ENCODE measurements at places on chromosomes 2 and 18.

GRCh38 chr2:197042739-197043196 lies 116.3 kb upstream of the PGAP1 start:
- DNase-seq = no peak

GRCh38 chr2:230423851-230424458 lies 8.0 kb downstream of the SP100 start:
- no peak for DNase-seq

DNA sequence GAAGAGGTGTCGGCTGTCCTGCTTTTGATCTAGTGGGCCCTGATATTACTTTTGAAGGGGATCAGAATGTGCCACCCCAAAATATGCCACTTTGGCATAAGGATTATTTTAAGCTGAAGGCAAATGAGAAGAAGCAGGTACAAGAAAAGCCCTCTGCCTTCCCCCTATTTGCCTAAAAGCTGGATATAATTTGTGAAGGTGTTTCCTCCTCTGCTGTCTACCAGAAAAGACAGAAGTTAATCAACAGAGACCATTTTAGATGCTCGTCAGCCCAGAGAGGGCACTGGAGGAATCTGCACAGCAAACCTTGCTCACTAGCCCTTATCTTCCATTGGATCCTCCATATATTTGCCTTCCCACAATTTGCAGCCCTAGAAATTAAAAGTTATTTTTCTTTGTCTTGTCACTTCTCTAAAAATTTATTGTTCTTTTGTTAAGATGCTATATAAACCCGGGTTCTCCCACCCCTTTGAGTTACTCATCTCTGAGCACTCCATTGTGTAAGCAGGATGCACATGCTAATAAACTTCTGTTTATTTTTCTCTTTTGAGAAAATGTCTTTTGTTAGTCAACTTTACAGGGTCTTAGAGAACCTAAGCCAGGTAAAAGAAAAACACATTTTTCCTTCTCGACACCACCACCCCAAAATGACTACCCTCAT lies 163.2 kb upstream of the SLC1A4 start:
- no peak for DNase-seq

DNA sequence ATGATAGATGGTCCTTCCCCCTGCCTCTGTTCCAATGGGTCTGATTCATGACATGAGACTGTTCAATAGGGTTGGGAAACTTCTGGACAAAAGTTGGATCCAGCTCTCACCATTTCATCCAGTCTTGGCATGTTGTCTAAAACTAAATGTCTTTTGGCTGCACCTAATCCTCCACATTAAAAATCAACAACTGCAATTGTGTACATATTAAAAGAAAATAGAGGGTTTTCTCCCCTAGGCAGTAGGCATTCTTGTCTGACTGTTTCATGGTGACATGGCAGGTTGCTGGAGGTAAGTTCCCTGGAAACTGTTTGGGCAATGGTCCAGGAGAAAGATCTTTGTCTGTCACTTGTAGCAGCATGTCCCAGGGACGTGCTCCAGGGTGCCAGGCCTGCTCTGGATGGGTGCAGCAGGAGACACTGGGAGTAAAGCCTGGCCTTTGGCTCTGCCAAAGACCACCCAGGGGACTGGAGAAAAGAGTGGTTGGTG lies 135.8 kb downstream of the TCF4 start:
- DNase-seq = no peak

DNA sequence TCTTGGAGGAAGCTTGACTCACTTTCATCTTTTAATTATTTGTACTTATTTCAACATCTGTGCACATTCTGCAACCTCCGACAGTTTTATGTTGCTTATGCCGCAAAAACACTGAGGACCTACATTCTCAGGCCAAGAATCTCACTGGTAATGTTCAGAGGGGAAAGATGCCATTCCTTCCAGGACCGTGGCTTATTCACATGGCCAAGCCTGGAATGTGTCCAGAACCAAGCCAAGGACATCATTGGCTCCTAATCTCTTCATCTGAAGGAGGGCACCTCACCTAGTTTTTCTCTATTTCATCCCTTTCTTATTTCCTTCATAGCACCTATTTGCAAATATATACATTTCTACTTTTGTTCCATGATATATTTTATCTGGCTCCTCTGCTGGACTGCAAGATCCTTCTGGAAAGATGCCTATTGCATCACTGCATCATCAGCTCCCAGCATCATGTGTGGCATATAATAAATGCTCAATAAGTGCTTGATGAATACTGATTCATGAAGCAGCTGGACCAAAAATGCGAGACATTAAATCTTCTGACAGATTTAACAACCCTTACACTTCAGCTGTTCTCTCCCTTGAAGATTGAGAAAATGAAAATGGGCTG lies 377.1 kb downstream of the TNS1 start:
- no peak for DNase-seq

GRCh38 chr2:142306131-142306530 lies 175.3 kb upstream of the LRP1B start:
- no peak for DNase-seq

GRCh38 chr2:64422466-64422865 lies 31.5 kb upstream of the LGALSL start:
- no peak for DNase-seq

DNA sequence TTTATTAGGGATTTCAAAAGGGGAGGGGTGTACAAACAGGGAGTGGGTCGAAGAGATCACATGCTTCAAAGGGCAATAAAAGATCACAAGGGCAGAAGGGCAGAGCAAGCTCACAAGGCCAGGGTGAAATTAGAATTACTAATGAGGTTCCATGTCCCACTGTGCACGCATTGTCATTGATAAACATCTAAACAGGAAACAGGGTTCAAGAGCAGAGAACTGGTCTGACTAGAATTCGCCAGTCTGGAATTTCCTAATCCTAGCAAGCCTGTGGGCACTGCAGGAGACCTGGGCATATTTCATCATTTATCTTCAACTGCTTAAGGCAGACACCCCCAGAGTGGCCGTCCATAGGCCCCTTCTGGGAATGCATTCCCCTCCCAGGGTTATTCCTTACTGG lies 408.2 kb downstream of the ZNF804A start:
- DNase-seq = no peak

GRCh38 chr2:51791496-51791895 lies 759.6 kb upstream of the NRXN1 start:
- no peak for DNase-seq

- no peak for DNase-seq
These were observed 64.0 kb downstream of the CCNT2 start for GRCh38 chr2:134982603-134983002.

DNA sequence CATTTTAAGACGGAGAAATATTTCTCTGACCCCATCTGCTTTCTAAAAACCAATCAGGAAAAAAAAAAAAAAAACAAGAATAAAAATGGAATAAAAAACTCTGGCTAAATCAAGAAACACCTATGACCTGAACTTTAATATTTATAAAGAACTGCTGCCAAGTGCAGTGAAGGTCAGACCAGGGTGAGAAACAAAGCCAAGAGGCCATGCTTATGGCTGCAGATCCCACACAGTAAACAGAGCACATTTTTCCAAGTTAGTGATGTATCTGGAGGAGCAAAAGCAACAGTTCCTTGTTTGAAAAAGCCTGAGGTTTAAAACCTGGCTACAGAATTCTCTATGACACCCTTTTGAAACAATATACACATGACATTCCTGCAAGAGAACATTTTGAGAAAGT lies 242.3 kb downstream of the SRBD1 start:
- no peak for DNase-seq

DNA sequence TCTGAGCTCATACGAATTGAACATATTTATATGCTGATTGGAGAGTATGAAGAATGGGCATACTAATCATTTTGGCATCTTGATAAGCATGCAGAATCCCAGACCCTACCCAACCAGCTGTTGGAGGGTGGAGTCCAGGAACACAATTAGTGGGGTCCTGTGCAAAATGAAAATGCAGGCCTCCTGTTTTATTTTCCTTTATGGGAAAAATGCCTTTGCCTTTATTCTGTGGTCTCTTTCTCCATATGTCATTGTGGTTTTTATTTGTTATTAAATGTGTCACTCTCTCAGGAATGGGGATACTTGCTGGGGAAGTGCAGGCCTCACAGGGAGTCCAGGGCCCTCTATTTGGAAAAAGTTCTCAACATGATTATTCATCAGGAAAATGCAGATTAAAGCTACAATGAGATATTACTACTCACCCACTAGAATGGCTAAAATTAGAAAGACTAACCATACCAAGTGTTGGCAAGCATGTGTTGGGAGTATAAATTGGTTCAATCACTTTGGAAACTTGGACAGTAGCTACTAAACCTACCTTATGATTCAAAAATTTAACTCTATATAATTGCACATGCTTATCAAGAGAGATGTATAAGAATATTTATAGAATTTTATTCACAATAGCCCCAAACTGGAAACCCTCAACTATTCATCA lies 223.1 kb upstream of the FBXO11 start:
- no peak for DNase-seq

DNA sequence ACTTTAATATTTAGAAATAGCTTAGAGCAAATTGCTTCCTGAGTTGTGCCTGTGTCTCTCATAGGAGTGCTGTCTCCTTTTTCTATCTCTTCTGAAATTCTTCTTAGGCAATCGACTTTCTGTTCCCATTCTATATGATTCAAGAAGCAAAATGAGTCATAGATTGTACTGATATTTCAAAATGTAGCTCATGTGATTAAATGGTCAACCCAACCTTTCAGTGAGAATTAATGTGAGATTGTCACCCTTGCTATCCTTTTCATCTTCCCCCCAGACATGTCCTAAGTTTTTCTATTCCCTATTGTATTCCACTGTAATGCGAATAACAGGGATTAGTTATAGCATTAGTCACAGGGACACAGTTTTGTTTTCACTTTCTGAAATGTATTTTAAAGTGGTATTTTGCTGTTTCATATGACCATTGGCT lies 413.6 kb downstream of the THSD7B start:
- DNase-seq = peak; percentile 63

DNA sequence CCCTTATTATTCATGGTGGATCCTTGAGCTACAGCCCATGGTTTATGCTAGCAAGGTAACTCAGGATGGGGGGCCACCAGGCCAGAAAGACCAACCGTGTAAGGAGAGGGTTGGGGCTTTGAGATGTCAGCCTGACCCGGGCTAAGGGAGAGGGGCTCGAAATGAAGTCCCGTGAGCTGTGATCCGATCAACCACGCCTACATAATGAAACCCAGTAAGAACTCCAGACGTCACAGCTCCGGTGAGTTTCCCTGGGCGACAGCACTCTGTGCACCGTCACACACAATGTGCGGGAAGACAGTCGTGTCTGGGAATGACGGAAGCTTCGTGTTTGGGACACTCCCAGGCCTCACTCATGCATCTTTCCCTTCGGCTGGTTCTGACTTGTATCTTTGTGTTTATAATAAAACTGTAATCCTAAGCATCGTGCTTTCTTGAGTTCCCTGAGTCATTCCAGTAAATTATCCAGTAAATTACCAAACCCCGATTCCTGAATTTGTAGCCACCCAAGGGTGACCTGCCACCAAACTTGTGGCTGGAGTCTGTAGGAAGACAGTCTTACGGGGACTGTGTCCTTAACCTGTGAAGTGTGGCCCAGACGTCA lies 44.2 kb downstream of the CYP27C1 start:
- DNase-seq = no peak

DNA sequence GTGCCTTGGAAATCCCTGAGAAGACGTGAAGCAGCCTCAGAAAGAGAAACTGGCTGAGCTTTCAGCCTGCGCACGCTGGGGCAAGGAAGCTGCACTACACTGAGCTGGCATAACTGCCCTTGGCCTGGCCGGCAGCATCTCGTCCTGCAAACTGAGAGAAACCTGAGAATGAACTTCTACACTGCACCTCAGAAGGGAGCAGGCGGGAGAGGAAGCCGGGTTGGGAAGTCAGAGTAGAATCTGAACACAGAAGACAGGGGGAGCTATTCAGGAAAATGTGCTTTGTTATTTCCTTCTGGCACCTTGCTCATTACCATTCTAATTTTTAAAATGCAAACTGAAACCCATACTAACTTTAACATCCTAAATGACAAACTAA lies 70.9 kb downstream of the ZEB2 start:
- no peak for DNase-seq
